ENCODE measurements at places on chromosomes 11 and 22. TPM values are rescaled to one million over a fixed set of nuclear protein-coding genes. Genes with fewer than 3 reads are reported as not detected.

Gene FDX1
- polyA plus RNA-seq: 15.0 TPM

Gene RFPL2
- 2.5 TPM for polyA plus RNA-seq

Gene ABTB2
- 16.8 TPM for polyA plus RNA-seq

Gene TH
- polyA plus RNA-seq: 1.3 TPM

Gene LRRC75B
- polyA plus RNA-seq: 38.7 TPM

Gene PLAAT5
- 4.4 TPM for polyA plus RNA-seq

Gene SPDYC
- polyA plus RNA-seq: 0.17 TPM

Gene SMIM35
- polyA plus RNA-seq: not detected

Gene TBX10
- polyA plus RNA-seq: not detected

Gene CBX6
- 68.9 TPM for polyA plus RNA-seq

Gene SULT4A1
- polyA plus RNA-seq: 86.7 TPM

Gene SMCO4
- polyA plus RNA-seq: 18.3 TPM

Gene LARGE2
- 1.1 TPM for polyA plus RNA-seq

Gene TEF
- 12.8 TPM for polyA plus RNA-seq

Gene SESN3
- polyA plus RNA-seq: 120 TPM

Gene CRYBB3
- 1.6 TPM for polyA plus RNA-seq

Gene RIN1
- polyA plus RNA-seq: 3.2 TPM

Gene KCNQ1OT1
- polyA plus RNA-seq: 0.65 TPM

All from spinal cord (tissue), 10 donors.